ENCODE measurements at places on chromosomes 13 and 19.

DNA sequence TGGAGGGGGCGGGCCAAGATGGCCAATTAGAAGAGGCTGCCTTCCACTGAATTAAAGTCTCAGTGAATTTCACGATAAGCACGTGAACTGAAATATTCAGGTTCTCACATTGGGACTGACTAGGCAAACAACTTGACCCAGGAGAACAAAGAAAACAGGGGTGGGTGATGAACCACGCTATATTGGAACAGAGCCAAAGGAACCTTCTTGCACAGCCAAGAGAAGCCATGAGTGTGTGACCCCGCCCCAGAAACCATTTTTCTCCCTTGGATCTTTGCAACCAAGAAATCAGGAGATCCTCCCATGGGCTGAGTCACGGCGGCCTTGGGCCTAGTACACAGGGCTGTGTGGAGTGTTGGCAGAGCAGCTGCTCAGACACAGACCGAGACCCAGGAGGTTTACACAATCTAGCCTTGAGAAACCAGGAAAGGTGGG is 36.8 kb downstream of the ERICH4 start:
- no peak for DNase-seq

DNA sequence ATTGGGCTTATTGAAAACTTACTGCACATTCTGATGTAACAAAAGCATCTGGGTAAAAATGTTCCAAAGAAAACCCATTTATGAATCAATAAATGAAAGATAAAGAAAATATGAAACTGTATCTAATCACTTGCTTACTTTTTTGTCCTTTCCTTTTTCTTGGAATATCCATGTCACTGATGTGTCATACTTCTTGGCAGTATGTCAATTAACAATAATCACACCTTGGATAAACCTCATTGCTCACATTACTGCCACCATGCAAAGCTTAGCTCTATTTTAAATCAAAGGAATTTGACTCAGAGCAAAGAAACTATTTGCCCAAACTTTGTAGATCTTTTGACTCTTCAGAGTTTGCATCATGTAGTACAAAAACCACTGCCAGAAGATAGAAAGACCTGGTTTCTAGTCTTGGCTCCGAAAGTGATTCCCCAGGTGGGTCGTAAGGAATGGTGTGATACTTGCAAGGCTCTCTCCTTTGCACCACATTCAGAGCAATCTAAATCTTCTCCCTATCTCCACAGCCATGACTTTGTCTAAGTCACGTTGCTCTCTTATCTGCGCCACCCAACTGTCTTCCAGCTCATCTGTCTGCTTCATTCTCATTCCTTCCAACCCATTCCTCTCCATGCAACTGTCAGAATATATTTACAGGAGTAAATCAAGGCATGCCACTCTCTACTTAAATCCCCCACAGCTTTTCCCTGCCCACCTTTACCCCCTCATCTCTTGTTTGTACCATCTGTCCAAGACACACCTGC is 311.9 kb downstream of the COG6 start:
- DNase-seq, result no peak

GRCh38 chr19:18730885-18731513 is 47.5 kb downstream of the CRTC1 start:
- DNase-seq, result no peak

DNA sequence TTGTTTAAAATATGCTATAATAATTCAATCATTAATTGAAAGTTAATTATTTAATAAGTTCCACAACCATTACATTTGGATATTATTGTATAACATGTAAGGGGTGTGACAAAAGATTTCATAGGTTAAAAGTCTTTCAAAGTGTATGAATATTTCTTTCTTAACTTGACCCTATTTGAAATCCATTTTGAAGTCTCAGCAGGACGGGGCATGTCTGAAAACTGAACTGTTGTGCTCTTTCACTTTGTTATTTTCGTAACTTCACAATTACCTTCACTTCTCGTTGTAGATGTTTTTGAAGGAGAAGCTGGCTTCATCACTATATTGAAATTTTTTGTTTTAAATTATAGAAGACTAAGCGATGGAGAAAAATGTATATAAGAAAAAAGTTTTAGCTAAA is 1775.7 kb downstream of the PCDH9 start:
- DNase-seq, result no peak

GRCh38 chr19:21460686-21461085 is 44.7 kb upstream of the ZNF429 start:
- DNase-seq, result no peak

- no peak for DNase-seq
Observed at GRCh38 chr19:42048992-42049391, 21.0 kb downstream of the GRIK5 start.

DNA sequence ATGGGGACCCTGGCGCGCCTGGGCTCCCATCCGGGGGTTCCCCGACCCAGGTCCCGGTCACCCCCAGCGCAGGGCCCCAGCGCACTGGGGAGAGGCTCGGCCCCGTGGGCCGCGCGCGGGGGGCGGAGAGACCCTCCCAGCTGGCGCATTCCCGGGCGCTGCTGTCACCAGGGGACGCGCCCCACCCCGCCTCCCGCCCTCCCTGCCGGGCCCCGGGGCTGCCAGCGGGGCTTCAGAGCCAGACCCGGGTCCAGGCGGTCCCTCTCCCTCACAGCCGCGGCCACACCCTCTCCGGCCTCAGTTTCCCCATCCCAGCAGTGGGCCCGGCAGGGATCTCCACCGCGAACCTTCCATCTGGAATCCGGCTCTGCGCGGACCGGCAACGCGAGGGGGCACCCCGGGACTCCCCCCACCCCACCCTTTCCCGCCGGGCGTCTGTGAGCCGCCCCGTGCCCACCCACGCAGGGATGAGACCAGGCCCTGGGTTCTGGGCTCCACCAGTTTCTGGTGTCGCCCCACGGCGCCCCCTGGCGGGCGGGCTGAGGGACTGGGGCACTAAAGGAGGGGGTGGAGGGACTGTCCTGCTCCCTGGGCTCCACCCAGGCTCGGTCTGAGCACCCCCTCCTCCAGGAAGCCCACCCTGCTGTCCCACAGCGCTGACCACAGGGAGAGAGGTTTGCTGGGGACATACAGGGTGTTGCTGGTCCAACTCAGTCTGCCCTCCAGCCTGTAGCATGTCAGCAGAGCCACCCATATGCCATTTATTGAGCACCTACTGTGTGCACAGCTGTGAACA is 878 bp upstream of the ADAMTSL5 start:
- DNase-seq, result peak; percentile 53

DNA sequence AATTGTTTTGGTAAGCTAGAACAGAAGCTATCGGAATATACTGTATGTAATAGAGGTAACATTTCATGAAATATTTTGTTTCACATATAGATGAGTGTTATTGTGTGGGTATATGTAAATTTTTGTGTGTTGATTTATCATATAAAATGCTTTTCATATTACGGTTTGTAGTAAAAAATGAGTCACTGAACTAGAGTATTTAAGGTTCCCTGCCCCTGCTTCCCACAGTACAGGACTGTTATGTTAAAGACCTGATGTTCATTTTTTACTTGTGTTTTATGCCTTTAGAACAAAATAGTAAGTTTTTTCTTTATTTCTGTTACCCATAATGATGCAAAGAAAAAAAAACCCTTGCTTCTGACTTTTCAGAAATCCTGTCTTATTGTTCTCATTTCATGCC is 243.4 kb downstream of the ENOX1 start:
- DNase-seq, result no peak

GRCh38 chr13:73740666-73741065 is 393.5 kb downstream of the KLF12 start:
- no peak for DNase-seq

DNA sequence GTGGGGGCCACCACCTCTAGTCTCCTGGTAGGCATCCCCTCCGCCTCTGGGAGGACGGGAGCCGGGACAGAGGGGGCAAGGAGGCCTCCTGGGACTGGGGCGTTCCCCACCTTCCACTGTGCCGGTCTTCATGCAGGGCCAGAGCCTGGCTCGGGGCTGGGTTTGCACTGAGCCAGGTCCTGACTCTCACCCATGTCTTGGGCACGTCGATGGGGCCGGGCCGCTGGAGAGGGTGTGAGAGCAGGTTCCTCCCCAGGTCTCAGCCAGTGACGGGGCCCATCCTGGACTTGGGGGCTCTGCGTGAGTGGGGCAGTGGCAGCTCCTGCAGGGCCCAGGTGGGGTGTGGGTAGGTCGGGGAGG is 26.6 kb downstream of the ATP11A start:
- no peak for DNase-seq

DNA sequence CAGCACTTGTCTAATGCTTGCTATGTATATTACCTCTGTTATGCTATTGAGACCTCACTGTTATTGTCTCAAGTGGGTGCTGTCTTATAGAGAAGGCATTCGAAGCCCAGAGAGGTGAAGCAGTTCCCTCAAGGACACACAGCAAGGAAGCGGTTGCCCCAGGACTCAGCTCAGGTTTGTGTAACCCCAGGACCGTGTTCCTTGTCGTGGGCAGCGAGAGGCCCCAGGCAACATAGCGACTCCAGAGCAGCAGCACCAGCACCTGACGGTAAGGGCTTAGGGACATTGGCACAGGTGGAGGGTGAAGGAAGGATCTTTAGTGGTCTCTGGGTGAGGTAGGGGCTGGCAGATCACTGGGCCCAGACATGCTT is 2.4 kb downstream of the KLK15 start:
- DNase-seq, result no peak

DNA sequence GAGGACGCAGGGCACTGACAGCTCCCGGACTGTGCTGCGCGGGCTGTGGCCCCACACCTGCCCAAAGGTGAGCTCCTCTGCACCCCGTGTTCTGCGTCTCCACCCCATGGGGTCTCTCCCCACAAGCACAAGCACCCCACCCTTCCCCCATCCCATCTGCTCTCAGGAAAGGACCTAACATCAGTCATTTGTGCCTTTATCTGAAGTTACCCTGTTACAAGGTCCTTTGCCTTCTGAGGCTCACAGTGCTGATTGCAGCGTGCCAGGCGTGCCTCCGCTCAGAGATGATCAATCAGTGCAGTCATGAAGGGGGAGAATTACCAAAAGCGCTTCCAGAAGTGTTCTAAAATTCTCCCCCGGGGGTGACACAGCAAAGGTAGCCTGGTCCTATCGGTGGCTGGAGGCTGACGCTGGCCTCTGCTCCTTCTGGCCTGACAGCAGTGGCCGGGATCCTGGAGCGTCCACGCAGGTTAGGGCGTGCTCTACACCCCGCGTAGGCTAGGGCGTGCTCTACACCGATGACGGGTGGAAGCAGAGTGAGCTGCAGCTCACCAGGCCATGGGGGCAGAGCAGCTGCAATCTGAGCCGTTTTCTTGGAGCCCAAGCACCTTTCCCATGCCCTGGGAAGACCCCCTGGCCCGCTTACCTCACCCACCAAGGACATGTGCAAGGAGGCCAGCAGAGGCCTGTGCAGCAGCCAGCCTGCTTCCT is 84.7 kb upstream of the TM9SF2 start:
- DNase-seq, result no peak

- DNase-seq, result no peak
Observed at GRCh38 chr13:73057284-73058063, 1.3 kb upstream of the KLF5 start.

DNA sequence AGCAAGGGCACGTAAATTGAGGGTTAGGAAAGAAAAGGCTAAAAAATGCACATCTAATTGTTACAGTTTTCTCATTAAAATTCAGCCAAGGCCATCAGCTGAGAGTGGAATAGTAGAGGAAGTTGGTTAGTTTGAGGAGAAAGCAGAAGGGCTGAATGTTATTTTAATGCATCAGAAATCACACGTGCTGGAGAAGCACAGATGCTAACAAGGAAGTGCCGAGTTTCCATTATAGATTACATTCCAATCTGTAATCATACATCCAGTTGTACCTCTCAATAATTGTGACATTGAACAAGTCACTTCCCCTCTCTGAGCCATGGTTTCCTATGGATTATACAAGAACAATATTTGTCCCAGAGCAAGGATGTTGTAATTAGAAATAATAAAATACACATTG is 25.1 kb downstream of the FPR3 start:
- no peak for DNase-seq

GRCh38 chr19:50679177-50680125 is 30.2 kb downstream of the C19orf81 start:
- DNase-seq, result peak; percentile 73

DNA sequence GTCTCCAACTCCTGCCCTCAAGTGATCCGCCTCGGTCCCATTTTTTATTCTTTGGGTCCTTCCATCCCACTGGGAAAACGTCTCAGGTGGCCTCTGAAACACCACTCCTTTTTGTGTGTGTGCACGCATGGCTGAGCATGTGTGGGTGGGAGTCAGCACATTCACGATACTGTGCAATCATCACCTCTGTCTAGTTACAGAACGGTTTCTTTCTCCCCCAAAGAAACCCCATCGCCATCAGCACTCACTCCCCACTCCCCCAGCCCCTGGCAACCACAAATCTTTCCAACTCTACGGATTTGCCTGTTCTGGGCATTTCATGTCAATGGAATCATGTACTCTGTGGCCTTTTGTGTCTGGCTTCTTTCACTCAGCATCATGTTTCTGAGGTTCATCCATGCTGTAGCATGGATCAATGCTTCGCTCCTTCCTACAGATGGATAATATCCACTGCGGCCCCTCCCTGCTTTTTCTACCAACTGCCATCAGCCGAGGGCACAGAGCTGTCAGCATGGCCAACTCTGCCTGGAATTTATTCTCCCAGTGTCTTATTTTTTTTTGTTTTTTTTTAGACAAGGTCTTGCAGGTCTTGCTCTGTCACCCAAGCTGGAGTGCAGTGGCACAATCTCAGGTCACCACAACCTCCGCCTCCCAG is 9.7 kb downstream of the F2RL3 start:
- DNase-seq, result no peak

DNA sequence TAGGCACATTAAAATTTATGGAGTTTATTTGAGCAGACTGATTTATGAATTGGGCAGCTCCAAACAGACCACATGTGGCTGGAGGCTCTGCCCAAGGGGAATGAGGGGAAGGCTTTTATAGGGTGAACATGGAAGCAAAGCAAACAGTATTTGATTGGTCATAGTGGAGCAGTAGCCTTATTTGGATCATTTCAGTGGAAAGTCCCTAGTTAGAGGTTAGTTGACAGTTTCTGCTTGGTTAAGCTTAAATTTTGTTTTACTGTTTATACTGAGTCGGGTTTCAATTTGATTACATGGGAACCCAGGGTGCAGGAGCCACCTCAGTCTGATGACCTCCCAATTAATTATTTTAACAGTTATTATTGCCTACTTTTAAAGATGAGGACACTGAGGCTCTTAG is 140.5 kb downstream of the NDFIP2 start:
- no peak for DNase-seq

- DNase-seq, result peak; percentile 11
Observed at GRCh38 chr19:58218899-58219298, 9.8 kb upstream of the ZNF544 start.

DNA sequence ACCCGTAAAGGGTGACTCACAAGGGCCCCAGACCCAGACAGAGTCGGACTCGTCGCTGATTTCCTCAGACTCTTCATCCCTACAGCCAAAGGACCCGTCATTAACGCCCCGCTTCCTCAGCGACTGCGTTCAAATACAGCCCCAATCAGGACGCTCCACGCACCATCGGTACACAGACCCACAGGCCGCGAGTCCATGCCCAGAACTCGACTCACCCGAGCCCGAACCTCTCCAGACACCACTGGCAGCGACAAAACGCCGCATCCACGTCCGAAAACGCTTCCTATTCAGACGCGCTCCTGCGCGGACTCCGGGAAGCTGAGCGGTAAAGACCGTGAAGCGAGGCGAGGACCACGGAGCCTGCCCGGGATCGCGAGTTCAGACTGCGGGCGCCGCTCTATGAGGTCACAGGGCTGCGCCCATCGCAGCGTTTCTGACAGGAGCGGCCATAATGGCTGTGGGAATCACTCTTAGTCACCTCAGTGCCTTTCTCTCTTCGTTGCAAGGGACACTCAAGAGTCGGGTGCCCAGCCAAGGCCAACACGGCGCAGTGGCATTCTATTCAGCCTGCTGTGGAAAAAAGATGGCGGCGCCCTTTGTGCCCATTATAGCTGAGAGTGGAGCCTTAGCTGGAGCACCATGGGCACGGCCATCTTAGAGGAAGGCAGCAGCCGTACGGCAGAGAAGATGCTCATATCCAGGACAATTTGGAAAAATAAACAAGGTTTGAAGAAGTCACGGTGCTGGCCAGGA is at the start of gene ZNF614:
Gene ZNF614, minus strand, starts transcription at position 353 of the 753 bp plus-strand sequence. CDS start 2,634 bp downstream, outside the sequence.
- peak; percentile 73 for DNase-seq
